Left cardiac atrium (tissue), 4 donors: ENCODE measurements at places on chromosomes 7 and 10. TPM values are rescaled to one million over a fixed set of nuclear protein-coding genes. Genes with fewer than 3 reads are reported as not detected.

The TEX36 gene
- total RNA-seq, result not detected

The FAM25G gene
- not detected for total RNA-seq

The SPRN gene
- total RNA-seq, result not detected

The NRG3 gene
- total RNA-seq, result 0.79 TPM

The VSIR gene
- 40.6 TPM for total RNA-seq

The GDF2 gene
- total RNA-seq, result not detected

The CRHR2 gene
- total RNA-seq, result 0.16 TPM

The BTBD16 gene
- 0.37 TPM for total RNA-seq

- DNase-seq, result no peak
These were observed 132.1 kb downstream of the NRBF2 start for GRCh38 chr10:63265222-63265617.

DNA sequence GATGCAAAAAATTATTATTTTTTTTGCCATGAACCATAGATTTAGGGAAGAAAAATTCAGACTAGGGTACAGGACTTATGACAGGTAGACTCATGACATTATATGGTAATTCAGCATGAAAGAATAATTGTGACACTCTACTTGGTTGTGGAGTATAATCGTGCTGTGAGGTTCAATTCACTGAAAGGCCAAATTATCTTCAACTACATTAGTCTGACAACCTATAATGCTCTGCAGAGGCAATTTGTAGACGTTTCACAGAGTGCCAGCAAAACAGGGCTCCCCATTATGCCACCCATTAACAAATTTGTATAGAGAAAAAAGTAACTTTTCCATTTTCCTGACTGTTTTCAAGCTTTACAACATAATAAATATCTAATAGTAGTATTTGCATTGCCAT lies 292.6 kb downstream of the LRMDA start:
- DNase-seq, result no peak

DNA sequence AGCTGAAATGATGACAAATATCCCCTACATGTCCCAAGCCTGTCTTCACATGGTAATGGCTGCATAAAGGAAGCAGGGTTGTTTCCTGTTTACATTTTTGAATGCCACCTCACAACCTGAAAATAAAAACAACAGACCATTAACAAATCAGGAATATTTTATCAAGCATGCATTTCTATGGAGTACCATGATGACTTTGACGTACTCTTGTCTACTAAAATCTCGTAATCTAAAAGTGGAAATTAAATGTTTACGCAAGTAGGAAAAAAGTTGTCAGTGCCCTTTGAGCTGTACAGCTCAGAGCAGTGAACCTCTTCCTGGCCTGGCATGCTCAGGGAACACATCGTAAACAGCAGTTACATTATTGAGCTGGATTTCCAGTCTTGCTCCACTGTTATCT lies 194.1 kb downstream of the INHBA start:
- no peak for DNase-seq

DNA sequence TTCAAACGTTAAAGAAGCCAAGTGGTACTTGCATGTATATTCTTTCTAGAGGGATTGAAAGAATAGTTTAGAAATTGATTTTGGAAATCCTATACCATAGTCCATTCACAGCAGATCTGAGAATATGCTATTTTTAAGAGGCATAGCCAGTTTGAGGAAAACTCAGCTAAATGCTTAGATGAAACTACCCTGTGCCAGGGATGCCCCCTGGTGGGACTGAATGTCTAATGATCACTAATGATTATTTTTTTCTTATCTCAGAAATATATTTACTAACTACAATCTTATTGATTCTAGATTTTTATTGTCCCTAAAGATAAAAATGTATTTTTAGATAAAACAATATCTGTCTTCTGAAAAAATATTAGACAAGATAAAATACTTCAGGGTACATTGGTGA lies 844.9 kb upstream of the PHF14 start:
- no peak for DNase-seq

- no peak for DNase-seq
These were observed 168.8 kb upstream of the KLF14 start for GRCh38 chr7:130902755-130903357.

DNA sequence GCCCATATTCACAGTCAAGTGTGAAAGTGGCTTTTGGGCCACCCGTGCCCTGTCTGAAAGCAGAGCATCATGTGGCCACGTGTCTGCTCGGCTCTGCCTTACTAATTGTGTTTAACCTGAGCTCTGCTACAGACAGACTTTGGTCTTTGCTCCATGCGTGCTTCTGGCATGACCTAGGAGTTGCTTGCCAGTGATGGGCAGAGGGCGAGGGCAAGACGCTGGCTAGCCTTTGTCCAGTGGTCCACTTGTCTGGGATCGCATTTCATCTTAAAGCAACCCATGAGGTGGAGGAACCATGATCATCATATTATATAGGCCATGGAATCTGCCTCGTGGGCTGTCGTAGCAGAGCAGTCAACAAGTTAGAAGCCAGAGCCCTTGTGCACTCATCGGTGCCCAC lies 123.3 kb upstream of the INSYN2A start:
- DNase-seq, result no peak

DNA sequence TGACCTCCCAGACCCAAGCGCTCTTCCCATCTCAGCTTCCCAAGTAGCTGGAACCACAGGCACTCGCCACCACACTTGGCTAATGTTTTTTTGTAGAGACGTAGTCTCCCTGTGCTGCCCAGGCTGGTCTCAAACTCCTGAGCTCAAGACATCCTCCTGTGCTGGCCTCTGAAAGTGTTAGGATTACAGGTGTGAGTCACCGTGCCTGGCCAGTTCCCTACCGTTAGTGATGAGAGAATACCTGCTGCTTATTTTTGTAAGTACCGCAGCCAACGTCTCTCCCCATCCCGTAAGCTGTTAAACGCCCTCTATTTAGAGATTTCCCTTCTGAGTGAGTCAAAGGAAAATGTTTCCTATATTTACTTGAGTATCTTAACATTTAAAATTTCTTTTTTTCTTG lies 38.5 kb upstream of the PDLIM1 start:
- no peak for DNase-seq

- DNase-seq, result peak; percentile 46
These were observed 165.7 kb downstream of the NPSR1 start for GRCh38 chr7:34823650-34824258.

- DNase-seq, result no peak
These were observed 144.4 kb downstream of the MAPK8 start for GRCh38 chr10:48450741-48451466.

DNA sequence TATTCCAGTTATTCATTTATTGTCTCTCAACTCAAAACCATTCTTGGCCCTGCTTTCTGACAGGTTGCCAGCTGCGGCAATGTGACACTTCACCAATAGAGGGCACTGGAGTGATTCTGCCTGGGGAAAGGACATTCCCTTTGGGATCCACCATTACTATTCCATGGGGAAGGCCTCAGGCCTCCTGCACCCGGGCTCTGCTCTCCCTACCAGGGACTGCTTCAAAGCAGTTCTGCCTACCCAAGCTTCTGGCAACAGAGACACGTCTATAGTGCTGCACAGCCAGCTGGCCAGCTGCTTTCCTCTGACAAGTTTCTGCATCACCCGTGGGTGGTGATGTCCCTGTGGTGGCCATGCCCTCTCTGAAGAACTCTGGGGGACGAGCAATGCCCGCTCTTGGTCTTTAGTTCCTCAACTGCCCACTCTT lies 163.8 kb downstream of the ELMO1 start:
- DNase-seq, result peak; percentile 34

- DNase-seq, result no peak
These were observed 9.3 kb downstream of the OSBPL3 start for GRCh38 chr7:24970676-24971075.

DNA sequence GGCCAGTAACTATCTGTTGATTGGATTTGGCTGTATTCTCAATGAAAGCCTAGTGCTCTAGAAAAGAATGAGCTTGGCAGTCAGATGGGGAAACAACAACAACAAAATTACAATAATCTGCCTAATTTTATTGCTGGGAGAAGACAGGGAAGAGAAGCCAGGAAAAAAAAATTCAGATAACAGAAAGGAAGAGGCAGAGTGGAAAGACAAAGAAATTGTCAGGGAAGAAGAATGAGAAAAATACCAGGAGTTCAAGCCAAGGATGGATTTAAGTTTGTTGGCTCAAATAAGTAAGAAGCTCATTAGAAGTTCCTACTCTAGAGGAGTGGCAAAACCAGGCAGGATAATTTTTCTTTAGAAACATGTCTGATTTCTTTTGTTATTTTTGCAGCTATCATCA lies 45.9 kb upstream of the PRKG1 start:
- DNase-seq, result no peak

GRCh38 chr10:70776455-70777005 lies 8.6 kb downstream of the TBATA start:
- DNase-seq, result no peak

GRCh38 chr10:75814014-75814413 lies 382.6 kb downstream of the LRMDA start:
- DNase-seq, result no peak

DNA sequence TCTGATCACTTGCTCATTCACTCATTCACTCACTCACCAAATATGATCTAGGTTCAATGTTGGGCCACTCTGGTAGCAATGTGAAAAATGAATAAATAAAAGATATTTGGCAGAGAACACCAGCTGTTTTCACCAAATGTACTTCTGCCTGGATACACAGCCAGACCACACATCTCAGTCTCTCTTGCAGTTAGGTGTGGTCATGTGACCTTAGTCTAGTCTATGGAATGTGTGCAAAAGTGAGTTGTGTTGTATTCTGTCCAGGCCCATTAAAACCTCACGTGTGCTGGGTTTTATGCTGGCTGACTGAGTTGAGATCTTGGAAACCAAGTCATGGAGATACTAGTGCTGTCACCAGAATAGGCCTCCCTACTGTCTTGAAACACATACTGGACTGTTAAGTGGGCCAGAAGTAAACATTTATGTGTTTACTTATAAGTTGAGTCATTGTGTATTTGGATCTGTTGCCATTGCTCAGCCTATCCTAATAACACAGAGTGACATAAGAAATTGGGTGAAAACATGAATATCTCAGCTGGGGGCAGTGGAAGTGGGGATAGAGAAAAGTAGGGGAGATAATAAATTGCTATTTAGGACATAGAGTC lies 145.5 kb downstream of the PTEN start:
- DNase-seq, result no peak
